Stimulated activated CD8-positive, alpha-beta memory T cell treated with anti-CD3 and anti-CD28 coated beads, Interleukin-4, amount 100 ng/mL, for 4 hours (primary cell): ENCODE measurements at places on chromosomes 11 and 22.
A peak's percentile ranks its signal among the peaks of the same experiment; 100 is the strongest.

- DNase-seq: no peak
Measured at GRCh38 chr11:11229647-11230046, 123.4 kb downstream of the CSNK2A3 start.

DNA sequence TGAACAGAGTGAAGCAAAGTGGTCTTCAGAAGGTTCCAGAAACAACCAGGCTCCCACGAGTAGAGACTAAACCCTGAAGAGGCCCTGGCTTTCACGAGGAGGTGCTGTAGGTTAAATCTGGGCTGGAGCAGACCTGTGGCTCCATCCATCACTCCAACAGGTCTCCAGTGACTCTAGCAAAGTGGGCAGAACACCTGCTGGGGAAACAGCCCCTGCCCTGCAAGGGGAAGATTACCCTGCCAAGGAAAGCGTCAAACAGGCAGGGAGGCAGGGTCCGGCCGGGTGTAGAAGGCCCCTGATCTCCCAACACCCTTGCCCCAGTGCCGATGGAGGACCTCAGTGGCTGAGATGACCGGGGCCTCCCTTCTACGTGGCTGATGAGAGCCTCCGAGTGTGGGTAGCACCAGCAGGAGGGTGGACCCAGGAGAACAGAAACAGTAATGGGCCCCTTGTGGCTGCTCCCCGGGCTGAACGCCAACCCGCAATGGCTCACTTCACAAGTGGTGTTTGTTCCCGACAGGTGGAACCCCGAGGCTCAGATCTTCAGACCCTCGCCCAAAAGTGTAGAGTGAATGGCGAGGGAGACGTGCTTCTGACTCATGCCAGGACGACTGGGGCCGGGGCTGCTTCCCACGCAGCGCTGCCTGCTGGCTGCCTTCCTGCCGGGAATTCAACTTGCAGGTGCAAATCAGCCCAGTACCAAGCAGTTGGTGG lies 112.0 kb downstream of the SHANK2 start:
- no peak for DNase-seq

- DNase-seq: no peak
Measured at GRCh38 chr11:70272009-70272408, 1.5 kb downstream of the PPFIA1 start.

GRCh38 chr22:22591348-22592299 lies 32.6 kb upstream of the PRAME start:
- DNase-seq: no peak

DNA sequence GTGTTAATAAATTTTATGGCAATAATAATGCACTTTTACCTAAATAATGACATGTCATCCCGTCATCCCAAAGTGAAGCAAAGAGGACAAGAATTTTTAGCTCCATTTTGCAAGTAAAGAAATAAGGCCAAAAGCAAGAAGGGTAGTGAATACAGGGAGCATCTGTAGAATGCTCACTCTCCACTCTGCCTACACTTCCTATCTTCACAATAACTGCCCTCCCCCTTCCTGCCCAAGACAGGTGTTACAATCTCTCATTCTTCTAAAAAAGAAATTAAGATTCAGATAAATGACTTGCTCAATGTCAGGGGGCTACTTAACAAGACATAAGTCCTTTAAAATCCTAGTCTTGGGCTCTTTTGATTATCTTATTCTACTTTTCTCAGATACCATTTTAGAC lies 8.9 kb downstream of the RDX start:
- DNase-seq: no peak

GRCh38 chr22:46300491-46300890 lies 3.8 kb downstream of the GTSE1 start:
- no peak for DNase-seq

- DNase-seq: no peak
Measured at GRCh38 chr22:49402169-49402568, 425.5 kb downstream of the BRD1 start.

GRCh38 chr11:15683528-15683927 lies 568.8 kb downstream of the INSC start:
- DNase-seq: no peak

DNA sequence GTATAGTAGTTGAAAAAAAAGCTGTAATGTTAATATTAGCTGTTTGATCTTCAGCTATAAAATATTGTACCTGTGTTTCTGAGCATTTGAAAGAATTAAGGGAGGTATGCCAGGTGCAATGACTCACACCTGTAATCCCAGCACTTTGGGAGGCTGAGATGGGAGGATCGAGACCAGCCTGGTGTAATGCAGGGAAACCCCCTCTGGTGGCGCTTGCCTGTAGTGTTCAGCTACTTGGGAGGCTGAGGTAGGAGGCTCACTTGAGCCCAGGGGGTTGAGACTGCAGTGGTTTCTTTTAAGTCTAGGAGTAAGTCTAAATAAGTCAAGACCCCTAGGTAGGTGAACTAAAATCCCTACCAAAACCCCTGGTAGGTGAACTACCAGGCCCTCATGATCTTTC lies 37.1 kb downstream of the TAF1D start:
- DNase-seq: no peak

GRCh38 chr11:15726893-15727519 lies 612.3 kb downstream of the INSC start:
- no peak for DNase-seq

- DNase-seq: no peak
Measured at GRCh38 chr22:22825213-22825593, 62.4 kb upstream of the IGLL5 start.

DNA sequence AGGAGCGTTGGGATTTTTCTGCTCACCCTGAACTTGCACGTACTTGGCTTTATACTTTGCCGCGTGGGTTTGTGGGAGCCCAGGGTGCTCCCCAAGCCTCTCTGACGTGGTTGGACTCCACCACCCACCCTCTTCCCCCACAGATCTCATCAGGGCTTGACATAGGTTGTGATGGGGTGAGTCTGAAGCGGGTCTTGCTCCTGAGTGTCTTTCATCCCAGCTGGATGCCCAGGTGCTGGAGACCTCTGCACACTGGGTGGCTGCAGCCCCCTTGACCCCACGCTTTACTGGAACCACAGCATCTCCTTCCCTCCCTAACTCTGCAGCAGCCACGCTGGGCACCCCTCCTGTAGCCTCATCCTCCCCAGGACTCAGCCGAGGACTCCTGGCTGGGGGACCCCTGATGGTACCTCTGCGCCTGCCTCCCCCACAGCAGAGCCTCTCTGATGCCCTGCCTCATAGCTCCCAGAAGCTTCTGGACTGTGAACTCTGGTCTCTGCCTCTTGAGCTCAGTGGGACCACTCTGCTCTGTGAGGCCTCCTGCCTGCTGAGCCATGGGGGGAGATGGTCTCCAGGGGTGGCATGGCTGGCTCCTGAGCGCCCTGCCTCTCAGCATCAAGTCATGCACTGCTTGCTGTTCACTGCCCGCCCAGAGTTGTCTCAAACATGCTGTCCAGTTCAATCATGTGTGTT lies 45.2 kb downstream of the MYEOV start:
- DNase-seq: no peak

- DNase-seq: no peak
Measured at GRCh38 chr11:111913997-111914396, 1.5 kb downstream of the HSPB2 start.

- peak; percentile 33 for DNase-seq
Measured at GRCh38 chr22:36409911-36410756, 22.4 kb upstream of the MYH9 start.

DNA sequence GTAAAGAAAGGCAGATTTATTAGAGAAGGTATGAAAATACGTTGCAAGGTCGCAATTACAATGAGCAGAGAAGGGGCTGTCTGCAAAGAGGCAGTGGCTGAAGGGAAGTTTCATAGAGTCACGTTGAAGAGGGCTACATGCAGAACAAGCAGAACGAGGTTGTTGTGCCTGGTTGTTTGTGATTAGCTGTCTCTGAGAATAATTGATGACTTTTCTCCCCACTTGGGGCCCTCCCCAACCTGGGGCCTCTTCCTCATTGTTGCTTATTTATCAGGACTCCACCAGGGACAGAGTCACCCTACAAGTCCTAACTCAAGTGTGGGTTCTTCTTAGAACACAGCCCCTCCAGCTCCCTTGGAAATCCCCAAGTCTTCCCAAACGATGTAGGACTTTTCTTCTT lies 29.1 kb downstream of the CSF2RB start:
- DNase-seq: no peak

DNA sequence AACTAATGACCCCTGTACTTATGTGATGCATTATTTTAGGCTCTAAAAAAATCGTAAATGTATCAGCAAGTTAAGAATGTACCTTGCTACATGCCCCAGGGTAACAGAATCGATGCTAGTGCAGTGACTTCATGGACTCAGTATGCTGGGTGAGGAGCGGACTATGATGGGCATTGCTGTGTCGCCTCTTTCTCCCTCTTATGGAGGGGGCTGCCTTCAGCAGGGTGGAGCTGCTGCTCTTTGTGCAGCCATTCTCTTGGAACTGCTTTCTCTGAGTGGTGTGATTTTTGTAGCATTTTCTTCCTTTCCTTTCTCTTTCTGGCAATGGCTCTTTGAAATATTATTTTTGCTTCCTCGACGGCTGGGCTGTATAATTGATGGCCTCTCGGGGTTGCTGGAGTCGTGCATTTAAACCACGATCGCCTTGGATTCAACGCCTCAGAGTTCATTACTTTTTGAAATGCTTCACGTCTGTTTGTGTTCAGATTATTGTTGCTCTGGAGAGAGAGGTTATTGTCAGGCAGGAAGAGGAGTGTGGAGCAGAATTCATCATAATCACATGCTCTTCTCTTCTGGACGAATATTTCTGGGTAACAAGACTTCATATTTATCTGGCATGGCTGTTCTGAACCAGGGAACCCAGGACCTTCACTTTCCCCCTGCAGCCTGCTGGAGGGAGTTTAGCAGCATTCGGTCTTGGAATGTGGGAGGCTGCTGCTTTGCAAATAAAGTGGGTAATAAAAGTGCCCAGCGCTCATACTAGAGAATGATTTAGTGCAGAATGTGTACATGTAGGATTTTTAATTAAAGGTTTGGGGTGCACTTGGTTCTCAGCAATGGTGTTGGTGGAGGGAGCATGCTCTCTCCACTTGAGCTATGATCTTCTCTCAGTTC lies 804.2 kb downstream of the NTM start:
- no peak for DNase-seq

DNA sequence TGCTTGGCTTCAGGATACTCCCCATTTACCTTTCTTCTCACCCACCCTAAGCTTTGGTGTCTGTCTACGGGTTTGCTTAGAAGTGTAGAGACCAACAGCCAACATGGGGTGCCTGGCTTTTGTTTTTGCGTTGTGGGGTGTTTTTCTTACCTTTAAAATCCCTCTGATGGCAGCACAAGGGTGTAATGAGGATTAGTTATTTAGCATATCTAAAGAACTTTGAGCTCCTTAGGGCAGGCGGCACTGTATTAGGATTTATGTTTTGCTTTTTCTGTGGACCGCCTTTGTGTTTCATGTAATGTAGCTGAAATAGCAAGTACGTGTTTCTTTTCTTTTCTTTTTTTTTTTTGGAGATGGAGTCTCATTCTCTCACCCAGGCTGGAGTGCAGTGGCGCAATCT lies 8.9 kb downstream of the AP2A2 start:
- no peak for DNase-seq

DNA sequence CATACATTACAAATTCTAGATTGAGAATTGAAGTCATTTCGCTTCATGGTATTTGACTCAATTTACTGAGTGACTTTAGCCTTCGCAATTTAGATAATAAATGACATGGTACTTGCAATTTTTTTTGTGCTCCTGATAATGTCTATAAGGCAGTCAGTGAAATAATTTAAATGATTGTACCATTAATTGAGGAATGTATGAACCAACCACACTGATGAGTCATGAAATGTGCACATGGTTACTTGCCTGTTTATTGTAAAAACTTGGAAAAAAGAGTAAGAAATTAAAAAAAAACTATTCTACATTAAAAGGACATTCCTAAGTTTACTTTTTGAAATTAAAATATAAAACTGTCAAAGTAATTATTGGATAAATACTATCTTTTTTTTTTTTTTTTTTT lies 43.3 kb downstream of the DNAJC24 start:
- no peak for DNase-seq

GRCh38 chr22:40399621-40400020 lies 29.2 kb downstream of the SGSM3 start:
- DNase-seq: no peak

- no peak for DNase-seq
Measured at GRCh38 chr11:35200811-35201341, 61.9 kb downstream of the CD44 start.

DNA sequence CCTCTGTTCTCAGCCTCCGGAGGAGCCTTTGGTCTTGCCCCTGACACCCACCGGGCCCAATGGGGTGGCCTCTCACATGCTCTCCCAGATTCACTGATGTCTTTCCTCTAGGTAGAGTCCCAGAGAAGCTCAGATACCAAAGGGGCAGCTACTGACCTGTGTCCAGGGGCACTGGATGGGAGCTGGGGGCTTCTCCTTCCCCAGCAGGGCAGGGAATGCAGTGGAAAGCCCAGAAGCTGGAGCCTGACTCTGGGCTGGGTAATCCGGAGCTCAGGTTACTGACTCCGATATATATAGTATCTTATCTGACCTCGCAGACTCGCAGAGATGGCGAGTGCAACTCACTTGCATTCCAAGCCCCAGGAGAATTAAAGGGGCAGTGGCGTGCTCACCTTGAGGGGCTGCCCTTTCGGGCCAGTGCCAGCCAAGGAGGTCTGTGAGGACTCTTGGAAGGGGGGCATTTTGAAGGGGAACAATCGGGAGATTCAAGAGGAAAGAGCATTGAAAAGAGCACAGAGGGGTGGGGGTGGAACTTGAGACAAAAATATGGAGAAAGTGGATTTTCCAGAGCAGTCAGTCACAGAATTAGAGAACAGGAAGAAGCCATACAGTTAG lies 2.5 kb downstream of the USP2 start:
- no peak for DNase-seq

DNA sequence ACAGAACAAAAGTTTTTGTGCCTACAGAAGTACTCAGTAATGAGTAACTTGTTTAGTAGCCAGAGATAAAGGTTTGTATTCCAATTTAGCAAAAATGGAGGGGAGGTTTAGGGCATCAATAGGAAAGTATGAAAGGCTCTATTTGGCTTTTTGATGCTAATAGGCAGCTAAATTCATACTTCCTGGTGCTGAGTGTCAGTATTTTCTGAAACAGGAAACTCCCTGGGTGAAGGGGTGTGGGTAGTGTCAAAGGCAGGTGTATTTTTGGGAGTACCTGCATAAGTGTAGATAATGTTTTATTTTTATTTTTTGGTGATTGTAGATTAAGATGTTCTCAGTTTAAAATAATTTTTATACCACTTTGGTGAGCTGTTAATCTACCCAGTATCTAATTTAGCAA lies 29.3 kb upstream of the MMP7 start:
- no peak for DNase-seq

GRCh38 chr11:13388741-13389140 lies 74.3 kb downstream of the BTBD10 start:
- DNase-seq: no peak
